ENCODE measurements at places on chromosomes 1 and 21.

- DNase-seq = no peak
Measured at GRCh38 chr1:14897547-14897946, 256.0 kb upstream of the TMEM51 start.

DNA sequence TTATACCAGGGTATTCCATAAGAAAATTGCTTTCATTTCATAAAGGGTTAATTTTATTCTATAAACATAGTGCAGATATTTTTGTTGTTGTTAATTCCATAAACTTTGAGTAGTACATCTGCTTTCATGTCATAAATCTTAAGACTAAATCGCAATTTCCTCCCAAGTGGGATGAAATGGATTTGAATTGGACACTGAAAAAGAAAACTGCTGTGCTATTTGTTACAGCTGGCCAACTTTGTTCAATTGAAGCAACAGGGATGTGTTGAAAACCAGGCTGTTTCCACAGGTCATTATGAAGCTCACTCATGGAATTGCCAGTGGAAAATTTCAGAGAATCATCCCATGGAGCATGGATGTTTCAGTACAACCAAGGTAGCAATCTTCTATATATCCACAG, 252.5 kb upstream of the RGS18 start:
- DNase-seq = no peak

DNA sequence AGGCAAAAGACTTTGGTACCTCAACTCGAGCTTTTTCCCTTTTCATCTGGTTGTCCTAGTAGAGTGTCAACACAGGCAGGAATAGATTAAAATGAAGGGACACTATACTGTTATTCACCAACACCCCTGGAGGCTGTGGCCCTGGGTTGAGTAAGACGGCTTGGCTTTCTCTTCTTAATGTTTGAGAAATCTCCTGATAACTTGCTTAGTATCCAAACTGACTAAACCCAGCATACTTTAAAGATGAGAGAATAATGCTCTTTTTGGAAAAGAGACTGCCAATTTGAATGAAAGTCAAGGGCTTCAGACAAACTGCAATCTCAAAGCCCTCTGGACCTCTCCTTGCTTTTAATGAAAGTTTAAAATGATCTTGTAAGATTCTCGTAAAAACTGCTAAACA, 2.6 kb upstream of the SLC30A1 start:
- no peak for DNase-seq

DNA sequence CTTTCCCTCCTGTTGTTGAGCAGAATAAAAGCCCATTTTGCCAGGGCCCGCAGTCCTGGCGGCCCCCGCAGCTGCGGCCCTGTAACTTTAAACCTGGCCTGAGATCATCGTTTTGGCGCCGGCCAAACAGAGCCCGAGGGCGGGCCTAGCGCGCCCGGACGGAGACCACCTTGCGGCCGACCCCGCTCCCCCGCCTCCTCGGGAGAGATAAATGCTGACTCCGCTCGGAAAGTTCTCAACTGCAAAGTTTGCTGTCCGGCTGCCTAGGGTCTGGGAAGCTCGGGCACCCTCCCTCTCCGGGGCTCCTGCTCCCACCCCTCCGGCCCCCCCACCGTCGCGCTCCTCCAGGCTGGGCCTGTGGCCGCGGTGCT, at the start of gene PDPN:
PDPN (plus strand) TSS at position 238 of the 371 bp plus-strand sequence. CDS start 202 bp downstream, outside the sequence.
- no peak for DNase-seq

- DNase-seq = no peak
Measured at GRCh38 chr1:33275706-33276572, 19.6 kb downstream of the ZNF362 start.

- DNase-seq = no peak
Measured at GRCh38 chr1:173562813-173563212, 40.1 kb downstream of the SLC9C2 start.

DNA sequence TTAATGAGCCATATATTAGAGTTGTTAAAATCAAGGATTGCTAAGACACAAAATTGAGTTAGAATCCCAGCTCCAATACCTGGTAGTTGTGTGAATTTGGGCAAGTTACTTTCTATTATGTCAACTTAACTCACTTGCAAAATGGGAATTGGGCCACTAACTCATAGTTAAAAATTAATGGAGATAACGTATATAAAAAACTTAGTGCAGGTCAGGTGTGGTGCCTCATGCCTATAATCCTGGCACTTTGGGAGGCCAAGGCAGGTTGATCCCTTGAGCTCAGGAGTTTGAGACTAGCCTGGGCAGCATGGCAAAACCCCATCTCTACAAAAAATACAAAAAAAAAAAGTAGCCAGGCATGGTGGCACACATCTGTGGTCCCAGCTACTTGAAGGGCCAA, 57.5 kb downstream of the SRSF11 start:
- no peak for DNase-seq

DNA sequence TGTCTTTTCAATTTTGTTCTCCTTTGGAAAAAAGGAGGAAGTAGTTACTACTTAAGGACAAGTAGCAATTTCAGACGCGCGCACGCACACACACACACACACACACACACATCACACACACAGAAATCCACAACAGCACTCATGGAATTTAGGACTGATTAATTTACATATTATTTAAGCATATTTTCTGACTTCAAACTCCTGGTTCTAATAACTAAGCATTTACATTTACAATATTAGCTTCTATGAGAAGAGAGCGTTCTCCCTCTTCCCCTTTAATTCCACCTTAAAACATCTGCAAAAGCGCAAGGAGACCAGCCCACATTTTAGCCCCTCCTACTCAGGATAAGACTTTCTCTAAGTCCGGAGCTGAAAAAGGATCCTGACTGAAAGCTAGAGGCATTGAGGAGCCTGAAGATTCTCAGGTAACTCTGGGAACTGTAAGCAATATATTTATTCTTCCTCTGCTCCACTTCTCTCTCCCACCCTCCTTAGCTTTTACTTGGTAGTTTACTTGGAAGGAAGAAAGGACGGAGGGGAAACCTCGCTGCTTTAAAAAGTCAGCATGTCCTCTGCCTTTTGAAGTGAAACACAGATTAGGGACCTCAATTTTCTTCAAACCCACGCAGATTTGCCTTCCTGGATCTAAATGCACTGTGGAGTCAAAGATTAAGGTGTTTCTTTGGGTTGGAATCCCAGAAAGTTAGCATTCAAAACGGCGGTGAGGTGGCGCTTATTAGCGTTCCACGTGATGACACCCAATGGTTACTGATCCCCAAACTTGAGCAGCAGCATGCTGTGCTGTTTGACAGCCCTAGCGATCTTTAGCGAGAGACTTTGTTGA, at the start of gene PLA2G4A:
PLA2G4A (plus strand) TSS at position 339 of the 844 bp plus-strand sequence. CDS start 25,406 bp downstream, outside the sequence.
- DNase-seq = peak; percentile 7

- no peak for DNase-seq
Measured at GRCh38 chr1:43056460-43056859, 97.8 kb upstream of the SLC2A1 start.

GRCh38 chr21:41403331-41403730, 22.7 kb upstream of the MX1 start:
- no peak for DNase-seq

DNA sequence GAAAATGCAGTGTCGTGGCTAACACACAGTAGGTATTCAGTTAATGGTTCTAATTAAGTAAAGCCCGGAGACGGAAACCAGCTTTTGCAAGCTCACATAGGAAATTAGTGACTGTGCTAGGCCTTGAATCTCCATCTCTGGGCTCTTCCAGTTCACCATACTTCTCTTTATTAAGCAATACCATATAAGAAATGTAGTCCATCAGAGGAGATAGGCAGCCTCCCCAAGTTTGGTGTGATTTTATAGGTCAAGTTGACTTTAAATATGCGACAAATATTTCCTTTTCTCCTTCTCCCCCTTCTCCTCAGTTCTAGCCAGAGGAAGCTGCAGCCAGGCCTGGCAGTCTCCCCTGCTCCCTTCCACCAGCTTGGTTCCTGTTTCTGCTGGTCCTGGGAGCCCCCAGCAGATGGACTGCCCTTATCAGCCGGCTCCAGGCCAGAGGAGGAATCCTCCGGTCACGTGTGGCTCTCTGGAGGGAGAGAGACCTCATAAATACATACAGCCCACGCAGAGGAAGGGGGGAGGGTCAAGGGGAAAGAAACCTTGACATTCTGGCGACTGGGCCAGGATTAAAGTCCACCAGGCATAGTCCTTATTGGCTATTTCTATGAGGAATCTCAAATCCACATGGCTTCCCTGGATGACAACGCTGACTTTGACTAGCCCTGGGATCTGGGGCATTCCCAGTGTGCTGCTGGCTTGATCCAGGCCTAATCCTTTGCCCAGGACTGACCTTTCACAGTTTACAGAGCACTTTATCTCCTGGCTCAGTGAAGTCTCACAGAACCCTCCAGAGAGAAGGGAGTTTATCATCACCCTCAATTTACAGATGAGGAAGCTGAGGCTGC, 115.1 kb upstream of the JUN start:
- no peak for DNase-seq

GRCh38 chr1:29984166-29984861, 739.1 kb downstream of the MATN1 start:
- DNase-seq = no peak

DNA sequence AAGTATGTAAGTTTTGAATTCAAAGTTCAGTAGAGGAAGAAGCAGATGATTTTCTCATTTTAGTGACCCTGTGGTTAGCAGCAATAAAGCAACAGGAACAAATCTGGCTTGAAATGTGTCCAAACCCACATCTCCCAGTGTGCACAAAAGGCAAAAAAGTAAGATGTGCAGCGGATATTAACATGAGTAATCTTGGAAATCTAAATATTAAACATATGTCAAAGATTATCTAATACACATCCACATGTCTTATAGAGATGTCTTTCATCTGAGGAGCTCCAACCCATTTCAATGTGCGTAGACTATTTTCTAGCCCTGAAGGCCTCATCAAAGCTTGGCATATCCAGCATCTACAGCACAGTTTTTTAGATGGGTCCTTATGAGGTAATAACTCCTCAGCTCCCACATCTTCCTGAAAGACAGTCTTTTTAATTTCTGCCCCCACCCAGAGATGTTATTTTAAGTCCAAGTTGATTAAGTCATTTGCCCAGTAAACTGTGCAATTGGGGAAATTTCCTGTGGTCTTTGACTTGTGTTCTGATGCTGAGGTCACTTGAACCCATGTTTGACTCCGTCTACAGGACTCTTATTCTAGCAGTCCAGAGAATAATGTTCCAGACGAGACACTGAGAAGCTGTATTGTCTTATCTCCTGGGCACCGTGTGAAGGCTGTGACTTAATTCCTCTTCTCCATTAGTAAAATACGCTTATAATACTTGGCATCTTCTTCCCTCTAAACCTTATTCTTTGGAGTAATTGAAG, 73.7 kb downstream of the LMO4 start:
- DNase-seq = no peak

GRCh38 chr21:14073615-14074014, 137.1 kb downstream of the LIPI start:
- no peak for DNase-seq

DNA sequence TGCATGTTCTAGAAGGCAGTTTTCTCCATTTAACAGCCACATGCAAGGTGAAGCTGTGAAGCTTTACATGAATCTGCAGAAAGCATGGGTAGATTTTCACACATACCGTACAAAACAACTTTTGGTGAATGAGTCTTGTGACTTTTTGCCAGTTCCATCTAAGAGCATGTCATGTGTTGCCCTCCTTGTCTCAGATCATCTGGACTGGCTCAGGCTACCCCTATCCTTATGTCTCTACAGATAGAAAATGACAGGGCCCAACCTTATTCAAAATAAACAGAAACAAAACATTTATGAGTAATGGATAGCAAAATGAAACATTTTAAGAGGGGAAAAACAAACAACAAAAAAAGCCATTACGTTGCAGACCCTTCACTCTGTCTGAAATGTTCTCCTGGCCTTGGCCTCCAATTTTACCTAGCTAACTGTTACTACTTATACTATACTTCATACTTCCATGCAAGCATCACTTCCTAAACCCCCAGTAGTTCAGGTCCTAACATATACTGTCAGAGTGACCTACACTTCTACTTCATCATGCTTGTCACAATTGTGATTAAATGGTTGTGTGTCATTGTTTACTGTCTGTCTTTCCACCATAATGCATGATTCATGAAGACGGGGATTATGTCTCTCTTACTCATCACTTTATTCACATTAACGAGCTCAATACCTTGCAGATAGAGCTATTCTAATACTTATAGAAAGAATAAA, 39.0 kb downstream of the LRRC8C start:
- no peak for DNase-seq

- DNase-seq = no peak
Measured at GRCh38 chr1:225772848-225773247, 4.8 kb upstream of the SRP9 start.

- DNase-seq = no peak
Measured at GRCh38 chr1:232196042-232196441, 433.9 kb downstream of the SIPA1L2 start.

GRCh38 chr1:188065917-188066316, 1237.2 kb downstream of the PLA2G4A start:
- DNase-seq = no peak

DNA sequence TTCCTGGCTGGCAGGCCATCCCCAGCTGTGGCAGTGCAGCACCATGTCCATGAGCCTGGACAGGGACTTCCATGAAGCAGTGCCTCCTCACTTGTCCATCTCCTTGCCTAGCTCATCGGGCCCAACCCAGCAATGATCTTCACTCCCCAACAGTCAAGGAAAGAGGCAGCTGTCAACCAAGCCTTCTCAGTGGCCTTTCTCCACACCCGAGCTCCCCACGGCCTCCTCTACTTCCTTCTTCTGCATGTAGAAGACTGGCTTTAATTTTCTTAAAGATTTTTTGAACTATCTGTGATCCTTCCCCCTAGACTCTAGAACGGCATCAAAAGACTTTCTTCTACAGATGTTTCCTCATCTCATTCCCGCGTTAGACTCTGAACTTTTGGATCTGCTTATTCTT, 65.5 kb upstream of the COA6 start:
- DNase-seq = no peak

GRCh38 chr21:44086636-44087425, 20.4 kb upstream of the PWP2 start:
- DNase-seq = no peak

GRCh38 chr1:40316595-40317393, at the start of gene COL9A2:
COL9A2 (minus strand) TSS chr1:40317286; CDS start chr1:40317197, 89 bp downstream.
- peak; percentile 56 for DNase-seq

DNA sequence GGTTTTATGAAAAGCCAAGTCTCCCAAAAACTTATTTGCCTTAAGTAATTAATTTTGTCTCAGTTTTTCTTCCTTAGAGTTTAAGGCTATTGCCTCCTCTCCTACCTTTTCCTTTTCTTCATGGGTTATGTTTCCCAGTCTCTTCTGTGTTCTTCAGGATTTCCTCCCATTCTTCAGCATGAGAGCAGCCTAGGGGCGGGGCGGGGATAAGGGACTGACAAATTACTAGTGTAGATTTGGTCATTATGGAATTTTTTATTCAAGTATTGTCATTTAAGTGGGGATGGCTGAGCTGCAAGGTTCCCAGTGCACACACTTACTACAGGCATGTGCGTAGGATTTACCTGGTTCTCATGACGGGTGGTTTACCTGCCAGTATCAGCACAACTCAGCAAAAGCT, 35.2 kb upstream of the PIGV start:
- DNase-seq = no peak
